CD14-positive monocyte (primary cell): ENCODE measurements at places on chromosomes 6 and 20. TPM values are rescaled to one million over a fixed set of nuclear protein-coding genes. Genes with fewer than 3 reads are reported as not detected.

- no peak for DNase-seq
These were observed 154.3 kb upstream of the RPS6KA2 start for GRCh38 chr6:166781331-166781730.

DNA sequence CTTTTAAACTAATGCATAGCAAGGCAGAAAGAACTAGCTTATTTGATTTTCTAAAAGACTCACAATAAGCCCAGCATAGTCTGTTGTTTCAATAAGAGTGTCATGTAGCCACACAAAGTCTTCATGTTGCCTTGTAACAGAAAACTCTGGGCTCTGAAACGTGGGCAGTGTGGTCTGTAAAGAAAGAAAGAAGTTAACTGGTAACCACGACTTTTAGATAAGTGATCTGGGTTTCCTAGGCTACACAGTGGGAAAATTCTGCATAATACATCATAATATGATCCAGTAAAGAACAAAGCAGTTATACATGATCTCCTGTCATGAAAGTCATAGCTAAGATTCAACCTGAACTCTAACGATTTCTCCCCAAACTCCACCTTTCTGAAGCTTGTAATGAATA, 13.3 kb downstream of the SNX5 start:
- no peak for DNase-seq

Gene ROS1
- not detected for polyA plus RNA-seq

DNA sequence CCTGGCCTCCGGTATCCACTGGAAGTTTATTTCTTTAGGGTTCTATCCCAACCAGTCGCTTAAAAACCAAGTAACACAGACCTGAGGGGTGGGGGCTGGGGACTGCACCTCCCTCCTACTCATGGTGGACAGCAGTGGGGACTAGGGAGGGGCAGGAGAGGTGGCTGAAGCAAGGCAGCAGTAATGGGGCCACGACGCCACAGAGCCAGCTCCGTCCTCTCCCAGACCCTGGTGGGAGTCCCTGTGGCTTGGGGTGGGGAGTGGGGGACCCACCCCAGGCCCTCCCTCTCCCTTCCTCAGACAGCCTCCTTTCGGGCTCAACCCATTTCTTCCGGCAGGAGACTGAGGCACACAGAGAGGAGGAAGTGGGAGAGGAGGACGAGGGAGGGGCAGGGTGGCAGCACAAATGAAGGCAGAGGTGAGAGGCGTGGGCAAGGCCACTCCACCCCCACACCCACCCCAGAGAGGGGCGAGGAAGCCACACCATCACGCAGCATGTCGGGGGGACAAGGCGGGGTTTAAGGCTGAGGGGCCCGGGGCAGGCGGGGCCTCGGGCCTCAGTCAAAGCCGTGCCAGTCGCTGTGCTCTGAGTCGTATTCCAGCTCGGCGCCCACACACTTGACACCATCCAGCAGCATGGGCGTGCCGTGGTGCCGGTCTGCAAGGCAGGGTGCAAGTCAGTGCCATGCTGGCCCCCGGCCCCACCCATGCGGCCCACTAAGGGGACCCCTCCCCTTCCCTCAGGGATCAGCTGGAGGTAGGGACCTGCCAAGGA, 13.9 kb downstream of the ADISSP start:
- DNase-seq = no peak

DNA sequence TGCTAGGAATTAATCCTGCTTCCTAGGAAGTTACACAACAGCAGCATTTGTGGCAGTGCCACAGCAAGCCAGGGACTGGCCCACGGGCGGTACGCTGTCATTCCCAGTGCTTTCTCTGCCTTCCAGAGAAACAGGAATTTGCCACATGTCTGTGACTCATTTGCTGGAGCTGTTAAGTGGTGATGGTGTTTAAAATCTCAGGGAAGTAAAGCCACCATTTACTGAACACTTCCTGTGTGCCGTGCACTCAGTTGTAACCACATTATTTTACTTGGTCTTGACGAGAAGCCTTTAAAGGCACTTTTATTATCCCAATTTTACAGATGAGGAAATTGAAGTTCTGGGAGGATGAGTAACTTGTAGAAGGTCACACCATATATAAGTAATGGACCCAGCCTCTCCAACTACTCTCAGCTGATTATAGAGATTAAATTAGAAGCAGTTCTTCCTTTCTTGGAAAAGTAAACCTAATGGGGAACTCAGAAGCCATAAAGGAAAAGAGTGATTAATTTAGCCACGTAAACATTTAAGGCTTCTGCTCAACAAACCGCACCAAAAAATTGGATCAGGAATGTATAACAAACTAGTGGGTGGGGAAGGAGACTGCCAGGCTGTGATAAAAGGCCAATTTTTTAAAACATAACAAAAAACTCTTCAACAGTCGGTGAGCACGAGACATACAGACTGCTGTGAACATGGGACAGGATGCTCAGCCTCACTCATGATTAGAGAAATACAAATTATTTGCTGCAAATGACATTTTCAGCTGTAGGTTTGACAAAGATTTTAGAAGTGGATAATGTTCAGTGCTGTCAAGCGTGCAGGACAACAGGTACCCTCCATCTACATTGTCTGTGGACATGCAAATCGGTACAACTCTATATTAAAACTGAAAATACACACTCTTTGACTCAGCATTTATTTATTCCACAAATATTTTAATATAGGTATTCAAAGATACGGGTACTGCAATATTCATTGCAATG, 311.2 kb downstream of the NRN1 start:
- peak; percentile 87 for DNase-seq

Gene RHAG
- polyA plus RNA-seq = not detected

- no peak for DNase-seq
These were observed 238.8 kb downstream of the TSHZ2 start for GRCh38 chr20:53210931-53211330.

GRCh38 chr6:33827546-33828451, 24.0 kb upstream of the MLN start:
- no peak for DNase-seq

- DNase-seq = no peak
These were observed 33.8 kb downstream of the BRPF3 start for GRCh38 chr6:36230371-36230770.

GRCh38 chr6:106763361-106763760, 134.0 kb downstream of the QRSL1 start:
- no peak for DNase-seq

GRCh38 chr20:48912065-48912464, 9.4 kb upstream of the ARFGEF2 start:
- peak; percentile 18 for DNase-seq

Gene CDH26
- 3.0 TPM for polyA plus RNA-seq

Gene TNXB
- polyA plus RNA-seq = not detected

DNA sequence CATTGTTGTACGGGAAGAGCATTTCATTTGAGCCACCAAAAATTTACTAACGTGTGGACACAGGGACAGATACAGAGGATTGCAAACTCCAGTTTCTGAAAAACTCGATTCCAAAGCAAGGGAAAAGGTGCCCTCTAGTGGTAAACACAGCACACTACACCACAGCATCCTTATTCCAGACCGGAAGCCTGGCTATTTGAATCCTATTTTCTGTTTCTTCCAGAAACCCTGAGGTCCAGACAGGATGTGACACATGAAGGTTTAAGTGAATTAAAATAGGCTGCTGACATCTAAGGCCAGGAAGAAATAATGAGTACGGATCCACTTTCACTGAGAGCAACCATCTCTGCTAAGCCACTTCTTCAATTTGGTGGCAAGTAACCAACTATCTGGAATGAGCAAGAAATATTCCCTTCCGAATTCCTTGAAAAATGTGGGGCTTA, 31.8 kb upstream of the GMPR start:
- DNase-seq = peak; percentile 62

GRCh38 chr6:26536571-26537159, 1.5 kb upstream of the HMGN4 start:
- DNase-seq = no peak

DNA sequence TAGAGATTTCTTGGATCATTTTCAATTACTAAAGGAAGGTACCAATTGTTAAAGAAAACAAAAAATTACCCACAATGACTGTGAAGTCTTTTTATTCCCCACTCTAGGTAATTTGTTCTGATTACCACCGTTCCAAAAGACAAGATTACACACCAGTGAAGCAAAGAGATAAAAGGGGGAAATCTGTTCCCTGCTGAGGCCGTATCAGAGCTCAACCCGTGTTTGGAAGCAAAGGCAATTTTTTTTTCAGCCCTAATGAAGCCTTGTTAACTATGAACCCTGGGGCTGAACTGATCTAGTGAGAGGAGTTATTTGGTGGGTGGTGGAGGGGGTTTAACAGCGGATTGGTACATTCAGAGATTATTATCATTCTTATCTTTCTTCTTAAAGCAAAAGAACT, 128.5 kb downstream of the ALDH8A1 start:
- no peak for DNase-seq

Gene CLPSL2
- polyA plus RNA-seq = not detected

- no peak for DNase-seq
These were observed 505.1 kb upstream of the NRSN1 start for GRCh38 chr6:23620911-23621401.

- peak; percentile 28 for DNase-seq
These were observed 30.6 kb downstream of the REPS1 start for GRCh38 chr6:138957484-138957883.
